DMS79 (cell line): ENCODE measurements at places on chromosomes 7 and 10.
A peak's percentile ranks its signal among the peaks of the same experiment; 100 is the strongest.

DNA sequence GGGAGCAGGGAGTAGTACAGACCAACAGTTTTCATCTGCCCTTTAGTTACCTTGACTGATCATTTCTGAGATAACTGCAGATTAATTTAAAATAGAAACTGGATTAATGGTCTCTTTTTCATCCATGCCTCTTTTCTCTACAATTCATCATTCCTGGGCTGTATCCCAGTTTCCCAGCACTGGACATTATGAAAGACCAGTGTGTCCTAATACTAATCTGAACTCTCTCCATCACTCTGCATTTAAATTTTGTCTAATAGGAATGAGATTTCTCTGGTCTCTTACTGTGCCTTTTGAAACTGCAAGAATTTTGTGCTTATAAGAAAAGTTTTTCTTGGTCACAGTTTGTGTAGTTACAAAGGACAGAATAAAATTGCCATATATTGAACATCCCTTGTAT is 12.7 kb downstream of the PLEKHA8 start:
- DNase-seq: no peak

- DNase-seq: no peak
Measured at GRCh38 chr7:47038621-47039020, 543.3 kb downstream of the TNS3 start.

- no peak for DNase-seq
Measured at GRCh38 chr7:17832242-17832641, 108.1 kb downstream of the SNX13 start.

DNA sequence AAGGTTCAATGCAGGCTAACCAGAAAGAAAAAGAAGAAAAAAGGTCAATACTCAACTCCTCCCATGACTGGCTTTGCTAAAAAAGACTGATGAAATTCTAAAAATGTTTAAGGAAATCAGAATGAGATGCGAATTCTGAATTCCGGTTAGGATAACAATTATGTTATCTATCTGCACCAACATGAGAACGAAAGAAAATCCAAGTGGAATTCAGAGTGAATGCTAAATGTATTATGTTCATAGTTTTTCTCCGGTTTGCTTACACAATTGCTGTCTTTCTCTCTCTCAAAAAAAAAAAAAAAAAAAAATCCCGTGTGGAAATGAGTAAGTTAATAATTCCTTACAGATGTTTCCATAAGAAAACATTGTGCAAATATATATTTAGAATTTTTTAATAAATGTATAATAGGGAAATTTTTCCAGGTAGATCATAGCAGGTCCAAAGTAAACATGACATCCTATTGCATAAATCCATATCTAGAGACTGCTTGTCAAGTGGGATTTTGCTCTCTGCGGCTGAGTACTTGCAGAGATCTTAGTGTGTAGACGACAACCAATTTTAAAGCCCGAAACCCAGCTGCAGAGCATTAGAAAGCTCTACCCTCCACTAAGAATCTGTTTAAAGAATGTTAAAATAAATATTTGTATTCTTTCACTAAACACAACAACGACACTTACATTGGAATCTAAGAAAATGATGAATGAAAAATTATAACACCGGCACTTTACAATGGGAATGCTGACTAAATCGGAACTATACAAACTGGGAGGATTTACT is 104.0 kb downstream of the JAZF1 start:
- peak; percentile 44 for DNase-seq

DNA sequence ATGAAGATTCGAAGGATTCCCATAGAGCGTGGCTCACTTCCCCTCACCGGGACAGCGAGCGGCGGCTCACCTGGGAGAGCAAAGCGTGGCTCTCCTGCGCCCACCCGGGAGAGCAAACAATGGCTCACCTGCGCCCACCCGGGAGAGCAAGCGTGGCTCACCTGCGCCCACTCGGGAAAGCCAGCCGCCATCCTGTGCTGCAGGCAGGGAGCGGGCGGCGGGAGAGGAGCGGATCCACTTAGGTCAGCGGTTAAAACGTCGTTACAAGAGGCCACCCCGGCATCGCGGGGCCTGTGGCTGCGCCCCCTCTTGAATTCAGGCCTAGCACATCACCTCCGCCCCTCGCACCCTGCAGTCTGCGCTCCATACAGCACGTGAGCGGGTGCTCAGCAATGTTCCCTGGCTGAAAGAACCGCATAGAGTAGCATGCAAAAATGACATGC is 461 bp upstream of the FIGNL1 start:
- DNase-seq: peak; percentile 45

DNA sequence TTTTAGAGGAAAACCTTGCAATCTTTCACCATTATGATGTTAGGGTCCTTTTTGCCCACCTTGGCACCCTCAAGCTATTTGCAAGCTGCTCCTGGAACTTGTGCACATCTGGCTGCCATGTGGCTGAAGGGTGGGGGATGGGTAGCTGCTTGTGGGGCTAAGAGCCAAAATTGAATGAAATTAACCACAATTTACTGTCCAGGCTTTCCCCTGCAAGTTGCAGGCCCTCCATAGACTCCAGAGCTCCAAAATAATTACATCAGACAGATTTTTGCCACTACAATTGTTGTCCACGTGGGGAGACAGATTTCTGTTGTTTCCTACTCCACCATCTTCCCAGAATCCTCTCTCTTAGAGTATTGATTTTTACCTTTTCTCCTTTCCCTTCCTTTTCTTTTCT is 19.1 kb downstream of the PI4K2A start:
- DNase-seq: no peak

- no peak for DNase-seq
Measured at GRCh38 chr7:36236073-36236472, 83.0 kb downstream of the EEPD1 start.

- DNase-seq: no peak
Measured at GRCh38 chr7:152202056-152202455, 176.6 kb downstream of the GALNT11 start.

DNA sequence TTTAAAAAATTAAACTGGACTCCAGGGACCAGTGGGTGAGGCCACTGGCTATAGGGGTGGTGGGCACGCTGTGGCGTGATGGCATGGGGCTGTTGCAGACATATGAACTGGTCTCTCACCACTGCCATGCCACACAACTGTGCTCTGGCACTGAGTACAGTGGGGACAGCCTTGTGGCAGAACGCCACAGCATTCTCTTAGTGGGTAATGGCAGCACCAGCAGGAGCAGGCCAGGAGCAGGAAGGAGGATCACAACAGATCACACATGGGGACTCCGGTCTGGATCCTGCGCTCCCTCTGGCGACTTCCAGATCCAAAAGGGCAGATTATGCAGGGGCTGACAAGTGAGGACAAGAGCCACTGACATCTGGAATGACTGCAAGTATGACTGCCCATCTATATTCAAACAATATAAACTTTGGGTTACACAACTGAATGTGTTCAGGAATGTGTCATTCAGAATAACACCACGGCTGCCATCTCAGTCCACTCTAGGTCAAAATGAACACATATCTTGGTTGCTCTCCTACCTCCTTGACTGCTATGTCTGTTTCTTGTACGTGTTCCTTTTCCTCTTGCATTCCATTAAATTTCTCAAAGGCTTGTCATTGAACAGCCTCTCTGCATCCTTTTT is 176.0 kb downstream of the KMT2E start:
- DNase-seq: no peak

GRCh38 chr10:124239696-124240095 is 146.3 kb upstream of the CHST15 start:
- no peak for DNase-seq

GRCh38 chr7:91034459-91035368 is 229.5 kb upstream of the FZD1 start:
- peak; percentile 11 for DNase-seq

GRCh38 chr7:46162609-46163008 is 241.5 kb upstream of the IGFBP3 start:
- no peak for DNase-seq

GRCh38 chr10:58070956-58071355 is 196.7 kb downstream of the IPMK start:
- no peak for DNase-seq

- no peak for DNase-seq
Measured at GRCh38 chr7:25515633-25516275, 287.5 kb upstream of the NPVF start.

GRCh38 chr7:133197972-133198544 is 54.8 kb upstream of the EXOC4 start:
- no peak for DNase-seq

- DNase-seq: no peak
Measured at GRCh38 chr10:2891073-2891769, 176.1 kb upstream of the PFKP start.
